A549 treated with Hydrocortisone at 1 μM for 4 hours (cell line): ENCODE measurements at places on chromosomes 16 and 17. TPM values are rescaled to one million over a fixed set of nuclear protein-coding genes. Genes with fewer than 3 reads are reported as not detected.

The TMED6 gene
- 0.18 TPM in 1 of 5 replicates, not detected in the others for total RNA-seq

The PPM1E gene
- total RNA-seq: 0.03 to 0.07 TPM (median 0.03 TPM) in 5 replicates

The HEXIM2 gene
- 13.7 to 19.3 TPM (median 15.3 TPM) in 5 replicates for total RNA-seq

The ALOX12 gene
- not detected in 5 replicates for total RNA-seq

The FOXN1 gene
- 0.02 to 0.05 TPM in 2 of 5 replicates, not detected in the others for total RNA-seq

The OR1A1 gene
- total RNA-seq: not detected in 5 replicates
